ENCODE measurements at places on chromosomes 6 and 20. TPM values are rescaled to one million over a fixed set of nuclear protein-coding genes. Genes with fewer than 3 reads are reported as not detected.

- no peak overlapping the region for H3K4me3 ChIP-seq
- H3K27me3 ChIP-seq, result no peaks in the 10 kb centered on the region
- no peak overlapping the region for H3K27ac ChIP-seq
- H3K36me3 ChIP-seq, result no peaks in the 10 kb centered on the region
Measured at GRCh38 chr6:43803783-43804549, 34.0 kb downstream of the VEGFA start.

DNA sequence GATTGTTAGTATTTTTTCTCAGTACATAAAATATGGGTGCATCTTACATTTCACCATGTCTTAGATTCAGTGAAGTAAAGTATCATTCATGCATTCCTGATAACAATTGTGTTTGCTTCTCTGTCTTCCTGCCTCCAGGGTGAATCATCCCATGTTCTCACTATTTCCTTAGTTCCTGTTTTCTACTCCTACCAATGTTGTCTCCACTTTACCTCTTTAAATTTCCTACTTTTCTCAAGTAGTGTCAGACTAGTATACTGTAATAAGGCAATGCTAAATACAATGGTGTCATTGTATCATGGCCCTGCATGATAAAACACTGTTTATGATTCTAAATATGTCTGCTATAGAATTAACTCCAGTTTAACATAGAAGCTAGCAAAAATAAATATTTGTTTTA lies 37.4 kb upstream of the GABRR1 start:
- no peaks in the 10 kb centered on the region for H3K4me1 ChIP-seq
- no peak for DNase-seq
- H3K27me3 ChIP-seq, result no peaks in the 10 kb centered on the region
- H3K27ac ChIP-seq, result no peak overlapping the region
- H3K36me3 ChIP-seq, result no peaks in the 10 kb centered on the region

The TAAR5 gene
- total RNA-seq, result not detected

DNA sequence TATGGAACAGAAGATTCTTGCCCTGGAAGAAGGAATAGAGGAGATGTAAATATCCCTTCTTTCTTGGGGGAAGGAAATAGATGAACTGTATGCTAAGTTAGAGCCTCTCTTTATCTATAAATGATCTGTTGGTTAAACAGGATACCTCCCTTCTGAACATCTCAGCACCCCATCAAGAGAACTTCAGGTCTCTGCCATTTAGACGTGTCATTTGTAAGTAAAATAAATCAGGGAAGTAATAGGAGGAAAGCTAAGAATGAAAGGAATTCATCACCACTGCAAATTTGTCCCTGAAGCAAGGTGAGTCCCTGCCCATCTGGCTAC lies 42.5 kb upstream of the TNFAIP3 start:
- no peak overlapping the region for H3K27ac ChIP-seq
- H3K4me3 ChIP-seq, result no peak overlapping the region
- no peaks in the 10 kb centered on the region for H3K36me3 ChIP-seq
- no peak for DNase-seq
- H3K27me3 ChIP-seq, result no peaks in the 10 kb centered on the region

DNA sequence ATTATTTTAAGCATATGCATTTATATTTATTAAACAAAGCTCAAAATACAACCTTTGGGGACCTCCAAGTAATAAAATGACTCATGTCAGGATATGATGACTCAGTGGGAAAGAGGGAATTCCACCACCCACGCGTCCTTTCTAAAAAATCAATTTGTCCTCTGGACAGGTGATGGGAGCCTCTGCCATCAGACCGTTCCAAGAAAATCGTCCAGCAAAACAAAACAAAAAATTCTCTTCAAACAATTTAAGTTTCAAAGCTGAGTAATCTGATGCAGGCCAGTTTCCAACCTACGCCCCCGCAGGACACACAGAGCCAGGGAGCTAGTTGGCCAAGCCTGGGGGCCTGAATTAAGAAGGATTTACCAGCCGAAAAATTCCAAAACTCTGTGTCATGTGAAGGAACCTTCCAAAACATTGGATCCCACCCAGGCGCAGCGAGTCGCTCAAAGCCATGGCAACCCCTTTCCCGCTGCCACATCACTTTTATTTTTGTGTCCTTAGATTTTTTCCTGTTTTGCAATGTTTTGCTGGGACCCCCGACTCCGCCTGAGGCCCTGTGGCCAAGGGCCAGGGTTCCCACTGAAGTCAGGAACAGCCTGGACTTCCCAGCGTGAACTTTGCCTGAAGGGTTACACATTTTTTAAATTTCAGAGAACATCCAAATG lies 95.3 kb downstream of the NFATC2 start:
- peak; percentile 62 for DNase-seq
- H3K27me3 ChIP-seq, result no peaks in the 10 kb centered on the region
- no peak overlapping the region for H3K4me3 ChIP-seq
- peaks cover 48% of the 10 kb centered on the region for H3K4me1 ChIP-seq

DNA sequence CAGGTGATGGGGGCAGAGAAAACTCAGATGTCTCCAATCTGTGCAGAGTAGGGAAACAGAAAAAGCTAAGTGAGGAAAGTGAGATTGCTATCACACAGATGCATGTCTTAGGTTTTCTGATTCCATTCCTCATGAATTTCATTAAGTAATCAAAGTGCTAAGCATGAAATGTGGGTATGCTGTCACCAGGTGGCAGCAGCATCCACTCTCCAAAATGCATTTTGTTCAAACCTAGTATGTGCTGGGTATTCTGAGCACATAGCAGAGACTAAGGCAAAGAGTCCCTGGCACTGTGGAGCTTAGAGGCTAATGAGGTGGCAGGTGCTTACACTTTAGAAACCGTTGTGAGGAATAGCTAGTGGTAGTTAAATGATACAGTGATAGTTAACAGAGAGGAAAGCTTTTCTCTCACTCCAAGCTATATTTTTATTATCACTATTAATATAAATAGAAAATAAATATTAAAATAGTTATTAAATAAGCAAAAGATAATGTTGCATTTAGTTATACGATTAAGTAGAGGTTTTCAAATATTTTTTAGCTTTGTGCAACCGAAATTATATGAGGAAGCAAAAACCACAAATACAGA lies 179.5 kb downstream of the CDH26 start:
- H3K4me1 ChIP-seq, result peaks cover 15% of the 10 kb centered on the region
- no peak for DNase-seq
- H3K27me3 ChIP-seq, result no peaks in the 10 kb centered on the region
- H3K36me3 ChIP-seq, result no peaks in the 10 kb centered on the region

DNA sequence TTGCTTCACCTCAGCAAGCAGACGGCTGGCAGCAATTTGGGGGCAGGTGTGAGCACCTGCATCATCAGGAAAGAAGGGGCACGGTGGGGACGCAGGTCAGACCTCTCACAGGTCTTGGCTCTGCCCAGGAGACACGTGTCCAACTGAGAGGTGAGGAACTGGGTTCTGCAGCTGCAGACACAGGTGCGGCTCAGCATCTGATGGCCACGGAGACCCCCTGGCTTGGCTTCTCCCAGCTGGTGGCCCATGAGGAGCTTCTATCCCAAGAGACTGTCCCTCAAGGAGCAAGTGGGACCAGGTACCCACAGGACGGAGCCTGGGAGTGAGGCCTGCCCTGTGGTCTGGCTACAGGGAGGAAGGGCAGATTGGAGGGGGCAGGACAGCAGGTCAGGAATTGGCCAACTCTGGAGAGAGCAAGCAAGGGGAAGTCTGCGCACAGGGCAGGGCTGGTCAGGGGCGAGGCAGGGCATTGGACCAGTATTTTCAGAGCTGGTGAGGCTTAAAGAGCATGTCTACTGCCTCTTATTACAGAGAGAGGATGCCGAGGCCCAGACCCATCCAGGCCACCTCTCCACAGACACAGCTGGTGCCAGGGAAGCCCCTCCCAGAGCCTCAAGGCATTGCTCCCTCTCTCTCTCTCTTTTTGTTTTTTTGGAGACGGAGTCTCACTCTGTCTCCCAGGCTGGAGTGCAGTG lies 4.2 kb downstream of the STMN3 start:
- H3K27ac ChIP-seq, result no peak overlapping the region
- no peak for DNase-seq
- peaks cover 13% of the 10 kb centered on the region for H3K4me1 ChIP-seq
- H3K4me3 ChIP-seq, result no peak overlapping the region
- H3K27me3 ChIP-seq, result no peaks in the 10 kb centered on the region

DNA sequence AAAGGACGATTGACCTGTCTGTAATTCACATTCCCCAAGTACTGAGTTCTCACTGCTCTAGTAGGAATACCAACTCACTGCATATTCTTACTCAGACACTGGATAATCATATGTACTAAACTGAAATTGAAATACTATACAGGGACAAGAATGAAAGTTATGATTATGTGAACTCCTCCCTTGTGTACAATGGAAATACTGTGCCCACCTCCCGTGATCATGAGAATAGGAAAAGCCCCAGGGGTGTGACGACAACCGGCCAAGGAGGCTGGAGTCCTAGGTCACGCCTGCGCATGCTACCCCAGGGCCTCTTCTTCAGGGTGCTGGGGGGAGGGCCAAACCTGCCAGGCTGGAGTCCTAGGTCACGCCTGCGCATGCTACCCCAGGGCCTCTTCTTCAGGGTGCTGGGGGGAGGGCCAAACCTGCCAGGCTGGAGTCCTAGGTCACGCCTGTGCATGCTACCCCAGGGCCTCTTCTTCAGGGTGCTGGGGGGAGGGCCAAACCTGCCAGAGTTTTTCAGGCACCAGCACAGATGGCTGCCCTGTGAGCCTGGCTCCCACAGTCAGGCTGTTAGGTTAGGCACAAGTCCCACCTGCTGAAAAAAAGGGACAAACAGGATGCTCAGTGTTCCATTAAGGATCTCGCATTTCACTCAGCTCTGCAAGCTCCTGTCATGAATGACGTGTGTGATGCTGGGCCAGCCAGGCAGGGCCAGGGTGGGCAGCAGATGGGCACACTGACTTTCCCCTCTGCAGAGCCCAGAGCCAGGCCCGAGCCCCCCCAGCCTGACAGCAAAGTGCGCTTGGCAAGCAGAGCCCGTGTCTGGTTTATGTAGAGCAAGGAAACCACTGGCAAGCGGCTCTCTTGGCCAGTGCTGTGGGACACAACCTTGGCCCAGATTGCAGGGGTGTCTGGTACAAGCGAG lies 107.7 kb downstream of the FOXF2 start:
- peak; percentile 65 for DNase-seq
- no peaks in the 10 kb centered on the region for H3K4me1 ChIP-seq
- no peaks in the 10 kb centered on the region for H3K36me3 ChIP-seq

The RSPO4 gene
- total RNA-seq, result 0.25 TPM

Data from heart left ventricle (tissue), 16 donors.